Endodermal cell (in vitro differentiated cells): ENCODE measurements at places on chromosomes 3 and 15. TPM values are rescaled to one million over a fixed set of nuclear protein-coding genes. Genes with fewer than 3 reads are reported as not detected.

Gene VPS18
- total RNA-seq, result 8.2 to 27.0 TPM (median 26.6 TPM) in 3 replicates

DNA sequence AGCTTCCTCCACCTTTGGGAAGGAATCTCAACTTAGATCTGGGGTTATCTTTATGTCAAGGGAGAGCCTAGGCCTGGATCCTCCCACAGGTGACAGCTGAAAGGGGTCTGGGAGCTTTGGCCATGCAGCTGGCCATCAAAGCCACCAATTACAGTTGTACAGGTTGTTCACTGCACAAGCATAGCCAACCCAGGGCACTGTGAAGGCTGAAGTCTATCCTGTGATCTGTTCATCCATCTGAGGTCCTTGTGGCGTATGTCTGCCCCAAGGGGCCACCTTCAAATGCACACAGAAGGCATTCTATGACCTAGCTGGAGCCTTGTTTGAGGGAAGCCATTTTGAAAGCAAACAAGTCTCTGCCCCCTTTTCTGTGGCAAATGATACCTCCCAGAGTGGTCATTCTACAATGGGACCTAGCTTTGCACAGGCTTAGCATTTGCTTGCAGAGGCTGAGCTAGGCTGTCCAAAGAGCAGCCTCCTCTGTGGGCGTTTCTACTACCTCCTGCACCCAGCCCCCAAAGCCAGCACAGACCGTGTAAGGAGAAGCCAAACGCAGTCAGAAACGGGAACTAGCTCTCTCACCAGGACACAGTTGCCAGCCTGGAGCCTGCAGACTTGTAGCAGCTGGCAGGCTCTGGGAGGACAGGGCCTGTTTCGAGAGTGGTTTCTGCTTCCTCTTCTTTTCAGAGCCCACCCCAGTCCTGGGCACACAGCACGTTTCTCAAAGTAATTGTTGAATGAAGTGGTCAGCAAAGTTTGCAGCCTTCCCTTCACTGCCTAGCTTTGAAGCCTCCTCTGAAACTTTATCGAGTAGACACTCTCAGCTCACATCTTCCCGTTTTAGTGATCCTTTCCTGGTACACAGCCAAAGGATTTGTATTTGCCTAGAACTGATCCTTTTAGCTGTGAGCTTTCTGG lies 157.3 kb upstream of the SMAD3 start:
- peak; percentile 40 for DNase-seq

GRCh38 chr15:30953731-30954378 lies 37.6 kb downstream of the MTMR10 start:
- no peak for DNase-seq

GRCh38 chr3:29280404-29281093 lies at the start of gene RBMS3:
TSS of gene RBMS3 (plus strand) at chr3:29281071.
- peak; percentile 86 for DNase-seq

DNA sequence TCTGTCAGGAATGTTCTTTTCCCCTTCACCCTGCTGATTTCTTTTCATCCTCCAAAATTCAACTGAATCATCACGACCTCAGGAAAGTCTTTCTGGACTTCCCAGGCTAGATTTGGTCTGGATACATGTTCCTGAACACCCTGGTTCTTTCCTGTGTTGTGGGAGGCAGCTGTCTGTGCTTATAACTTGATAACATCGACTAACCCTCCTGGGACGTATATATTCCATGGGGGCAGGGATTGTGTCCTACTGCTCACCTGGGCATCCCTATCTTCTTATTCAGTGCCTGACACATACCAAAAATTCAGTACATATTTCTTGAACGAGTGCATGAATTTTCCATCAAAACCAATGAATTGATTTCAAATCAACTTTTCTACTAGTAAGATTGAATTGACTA lies 47.6 kb upstream of the MEF2A start:
- DNase-seq, result no peak

DNA sequence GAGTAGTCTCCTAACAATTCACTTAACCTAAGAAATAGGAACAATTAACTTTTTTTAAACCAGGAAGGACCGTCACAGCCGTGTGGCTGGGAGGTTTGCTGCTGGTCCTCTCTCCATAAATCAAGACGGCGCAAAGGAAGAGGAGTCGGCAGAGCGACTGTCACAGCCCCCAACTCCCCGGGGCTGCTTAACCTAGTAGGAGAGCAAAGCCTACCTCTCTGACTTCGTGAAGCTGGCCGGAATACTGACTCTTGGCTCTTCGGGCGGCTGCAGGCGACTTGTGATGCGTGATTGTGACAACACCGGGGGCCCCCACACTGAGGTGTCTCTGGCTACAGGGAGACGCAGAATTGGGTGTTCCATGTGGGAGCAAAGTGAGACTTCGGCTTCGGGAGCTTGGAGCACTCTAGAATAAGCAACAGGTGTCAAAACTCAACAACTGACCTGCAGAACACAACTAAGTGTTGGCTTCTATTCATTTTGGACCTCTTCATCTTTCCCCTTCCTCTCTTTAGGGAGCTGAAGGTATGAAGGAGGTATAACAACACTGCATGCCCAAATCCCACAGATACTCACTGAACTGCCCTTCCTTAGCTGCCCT lies 151.1 kb downstream of the OSBPL10 start:
- no peak for DNase-seq

GRCh38 chr3:41120460-41120859 lies 78.8 kb upstream of the CTNNB1 start:
- DNase-seq, result no peak

DNA sequence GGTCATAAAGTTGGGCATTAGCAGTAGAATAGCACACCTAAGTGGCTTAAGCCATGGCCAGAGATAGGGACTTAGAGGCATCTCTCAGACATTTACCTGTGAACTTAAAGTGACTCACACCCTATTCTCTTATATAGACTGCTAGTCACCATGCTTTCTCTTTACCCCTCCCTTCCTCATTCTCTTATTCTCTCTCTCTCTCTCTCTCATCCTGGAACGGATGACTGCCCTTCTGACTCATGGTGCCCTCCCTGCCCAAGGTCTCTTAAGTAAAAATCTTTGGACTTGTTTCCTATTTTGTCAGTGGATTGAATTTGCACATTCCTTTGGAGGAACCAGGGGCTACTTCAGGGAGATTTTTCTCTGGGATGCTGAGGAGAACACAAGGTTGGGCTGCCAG lies 58.8 kb downstream of the NPAP1 start:
- DNase-seq, result no peak

DNA sequence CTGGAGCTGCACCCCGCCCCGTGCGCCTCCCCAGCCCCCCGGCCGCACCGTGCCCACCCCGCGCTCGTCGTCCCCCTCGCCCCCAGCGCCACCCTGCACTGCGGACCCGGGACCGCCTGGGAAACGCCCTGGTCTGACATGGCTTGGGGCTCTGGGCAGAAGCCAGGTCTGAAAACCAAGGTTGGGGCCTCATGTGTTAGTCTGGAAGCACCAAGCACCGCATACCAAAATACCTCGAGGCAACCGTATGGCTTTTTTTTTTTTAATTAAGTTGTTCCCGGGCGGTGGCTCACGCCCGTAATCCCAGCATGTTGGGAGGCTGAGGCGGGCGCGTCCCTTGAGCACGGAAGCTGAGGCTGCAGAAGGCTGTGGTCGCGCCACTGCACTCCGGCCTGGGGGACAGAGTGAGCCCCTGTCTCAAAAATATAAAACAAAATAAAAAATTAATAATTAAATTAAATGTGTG lies 91.5 kb upstream of the CHD2 start:
- DNase-seq, result no peak

Gene RASGRP1
- 8.8 and 11.0 TPM in 2 replicates for total RNA-seq

DNA sequence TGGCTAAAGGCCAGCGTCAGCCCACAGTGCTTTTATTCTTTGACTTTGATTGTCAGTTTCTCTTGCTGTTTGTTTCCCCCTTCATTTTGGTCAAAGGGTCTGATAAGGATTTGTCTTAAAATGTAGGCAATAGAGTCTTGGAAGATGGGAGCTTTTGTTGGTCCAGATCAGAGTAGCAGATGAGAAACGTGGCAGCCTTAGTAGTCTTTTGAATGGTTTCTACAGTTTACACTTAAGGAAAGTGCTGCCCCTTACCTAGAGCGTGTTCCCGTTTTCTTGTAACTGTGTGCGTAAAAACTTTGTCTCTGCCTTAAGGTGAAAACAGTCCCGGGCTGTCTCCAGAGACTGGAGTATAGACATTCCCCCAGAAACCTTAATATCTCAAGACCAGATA lies 630 bp downstream of the LXN start:
- no peak for DNase-seq

GRCh38 chr3:89108291-89108550 lies 800 bp downstream of the EPHA3 start:
- DNase-seq, result no peak

GRCh38 chr3:38154033-38154494 lies 11.3 kb upstream of the OXSR1 start:
- no peak for DNase-seq

DNA sequence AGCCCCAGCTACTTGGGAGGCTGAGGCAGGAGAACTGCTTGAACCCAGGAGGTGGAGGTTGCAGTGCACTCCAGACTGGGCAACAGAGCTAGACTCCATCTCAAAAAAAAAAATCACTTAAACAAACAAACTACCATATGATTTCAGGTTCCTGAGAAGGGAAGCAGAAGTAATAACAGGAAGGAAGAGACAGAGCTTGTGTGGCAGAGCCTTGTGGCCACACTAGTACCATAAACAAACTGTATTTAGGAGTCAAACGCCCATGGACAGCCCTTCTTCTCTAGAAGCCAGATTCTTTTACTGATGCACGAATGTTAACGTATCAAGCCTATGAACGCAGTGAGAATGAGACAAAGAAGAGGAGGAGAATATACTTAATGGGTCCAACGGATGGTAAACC lies 12.0 kb downstream of the MTMR10 start:
- DNase-seq, result no peak

- DNase-seq, result no peak
Observed at GRCh38 chr3:156300929-156301840, 180.8 kb downstream of the KCNAB1 start.

DNA sequence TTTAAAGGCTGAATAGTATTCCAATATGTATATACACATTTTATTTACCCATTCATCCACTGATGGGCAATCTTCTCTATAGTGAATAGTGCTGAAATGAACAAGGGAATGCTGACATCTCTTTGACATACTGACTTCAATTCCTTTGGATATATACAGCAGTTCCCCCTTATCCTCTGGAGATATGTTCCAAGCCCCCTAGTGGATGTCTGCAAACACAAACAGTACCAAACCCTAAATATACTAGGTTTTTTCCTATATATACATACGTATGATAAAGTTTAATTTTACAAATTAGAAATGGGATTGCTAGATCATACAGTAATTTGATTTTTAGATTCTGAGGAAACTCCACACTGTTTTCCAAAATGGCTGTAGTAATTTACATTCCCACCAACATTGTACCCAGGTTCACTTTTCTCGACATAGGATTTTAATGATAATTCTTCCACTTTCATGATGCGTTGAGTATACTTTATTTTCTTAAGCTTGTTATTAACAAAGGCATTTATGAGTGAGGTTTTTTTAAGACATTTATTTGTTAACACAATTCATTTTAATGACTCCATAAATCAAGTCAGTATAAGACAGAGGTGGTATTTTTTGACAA lies 38.2 kb downstream of the VPS13C start:
- no peak for DNase-seq

Gene CKMT1B
- 4.0 and 4.7 TPM in 2 replicates for total RNA-seq

DNA sequence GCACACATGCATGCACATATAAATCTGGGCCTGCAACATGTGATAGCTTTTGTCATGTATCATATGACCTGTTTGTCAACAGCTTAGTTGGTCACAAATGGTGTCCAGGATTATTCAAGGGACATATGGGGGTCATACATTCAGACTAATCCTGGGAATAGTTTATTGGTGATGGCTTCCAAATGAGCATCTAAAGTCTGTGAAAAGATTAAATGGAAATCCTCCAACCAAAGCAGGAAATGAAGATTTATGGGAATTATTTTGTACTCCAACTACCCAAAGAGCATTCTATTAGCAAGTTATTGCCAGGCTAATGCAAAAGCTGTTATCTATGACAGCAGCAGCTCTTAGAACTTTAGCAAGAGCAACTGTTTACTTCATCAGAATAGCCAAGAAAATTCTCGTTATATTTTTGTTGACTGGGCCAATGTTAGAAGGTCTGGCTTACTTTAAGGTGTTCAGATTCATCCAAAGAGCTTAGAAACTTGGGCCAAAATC lies 7.1 kb downstream of the FSTL1 start:
- no peak for DNase-seq

DNA sequence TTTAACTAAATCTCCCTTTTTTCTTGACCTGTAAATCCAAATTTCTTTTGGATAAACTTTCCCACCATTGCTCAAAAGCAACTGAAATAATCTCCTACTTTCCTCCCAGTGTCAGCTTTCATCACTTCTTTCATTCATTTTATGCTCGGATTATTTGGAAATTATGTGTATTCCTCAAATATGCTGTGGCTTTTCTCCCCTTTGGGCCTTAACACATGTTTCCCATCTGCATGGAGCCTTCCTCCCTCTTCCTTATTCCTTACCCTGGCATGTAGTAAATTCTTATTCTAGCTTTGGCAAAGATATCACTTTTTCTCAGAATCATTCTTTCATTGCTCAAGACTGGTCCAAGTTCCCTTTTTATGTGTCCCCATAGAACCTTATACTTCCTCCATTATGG lies 41.8 kb upstream of the TUSC7 start:
- DNase-seq, result no peak

GRCh38 chr3:9067352-9067975 lies 104.2 kb upstream of the RAD18 start:
- peak; percentile 85 for DNase-seq

DNA sequence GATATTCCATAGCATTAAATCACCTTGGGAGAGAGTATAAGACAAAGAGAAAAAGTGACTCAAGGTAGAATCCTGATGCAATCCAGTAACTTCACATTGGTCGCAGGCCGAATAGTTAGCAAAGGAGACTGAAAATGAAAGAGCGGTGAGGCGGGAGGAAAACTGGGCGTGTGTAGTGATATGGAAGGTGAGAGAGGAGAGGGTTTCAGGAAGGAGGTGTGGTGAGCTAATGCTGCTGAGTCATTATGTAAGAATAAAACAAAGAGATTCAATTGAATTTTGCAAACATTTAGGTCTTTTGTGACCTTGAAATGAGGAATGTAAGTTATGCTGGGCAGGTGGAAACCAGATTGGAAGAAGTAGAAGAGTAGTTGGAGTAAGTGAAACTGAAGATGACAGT lies 235.3 kb downstream of the C3orf38 start:
- DNase-seq, result no peak

DNA sequence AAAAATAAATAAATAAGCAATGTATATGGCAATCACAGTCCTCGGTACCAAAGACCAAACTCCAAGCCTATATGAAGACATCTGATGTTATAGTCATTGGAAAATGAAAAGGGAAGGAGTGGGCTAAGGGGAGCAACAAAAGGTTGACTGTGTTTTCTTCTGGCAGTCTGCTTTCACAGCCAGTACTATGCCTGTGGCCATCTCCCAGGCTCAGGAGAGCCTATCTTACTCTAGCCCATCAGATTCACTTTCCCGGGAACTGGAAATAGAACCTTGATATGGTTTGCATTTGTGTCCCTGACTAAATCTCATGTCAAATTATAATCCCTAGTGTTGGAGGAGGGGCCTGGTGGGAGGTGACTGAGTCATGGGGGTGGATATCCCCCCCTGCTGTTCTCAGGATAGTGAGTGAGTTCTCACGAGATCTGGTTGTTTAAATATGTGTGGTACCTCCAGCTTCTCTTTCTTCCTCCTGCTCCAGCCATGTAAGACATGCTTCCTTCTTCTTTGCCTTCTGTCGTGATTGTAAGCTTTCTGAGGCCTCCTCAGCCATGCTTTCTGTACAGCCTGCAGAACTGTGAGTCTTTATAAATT lies 105.3 kb downstream of the PLCH1 start:
- peak; percentile 55 for DNase-seq

Gene THAP10
- 2.5 to 6.1 TPM (median 4.6 TPM) in 3 replicates for total RNA-seq
